ENCODE measurements at places on chromosomes 5 and 9.

GRCh38 chr5:80937584-80938356 is 22.4 kb upstream of the RASGRF2 start:
- no peak for DNase-seq

GRCh38 chr9:27601396-27601795 is 28.1 kb upstream of the C9orf72 start:
- DNase-seq = no peak

- no peak for DNase-seq
Observed at GRCh38 chr5:174732036-174733020, 7.9 kb downstream of the MSX2 start.

DNA sequence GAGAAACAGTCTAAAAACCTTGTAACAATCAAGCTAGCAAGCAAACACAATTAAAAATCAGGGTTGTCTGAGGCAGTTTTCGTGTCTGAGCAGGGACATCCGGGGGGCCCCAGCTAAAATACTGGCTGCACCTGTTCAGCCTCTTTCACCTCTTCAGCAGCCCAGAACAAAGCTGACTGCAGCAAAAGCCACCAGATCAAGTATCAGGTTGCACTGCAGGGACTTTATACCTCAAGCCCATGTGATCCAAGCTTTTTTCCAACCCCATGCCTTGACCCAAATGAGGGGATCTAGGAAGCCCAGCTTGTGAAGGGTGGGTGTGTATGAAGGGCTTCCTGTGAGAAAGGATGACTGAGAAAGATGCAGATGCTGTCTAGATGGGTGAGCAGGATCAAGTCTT is 133.4 kb downstream of the SEMA6A start:
- DNase-seq = no peak

- no peak for DNase-seq
Observed at GRCh38 chr9:8978334-8978733, 1178.8 kb upstream of the DMAC1 start.

DNA sequence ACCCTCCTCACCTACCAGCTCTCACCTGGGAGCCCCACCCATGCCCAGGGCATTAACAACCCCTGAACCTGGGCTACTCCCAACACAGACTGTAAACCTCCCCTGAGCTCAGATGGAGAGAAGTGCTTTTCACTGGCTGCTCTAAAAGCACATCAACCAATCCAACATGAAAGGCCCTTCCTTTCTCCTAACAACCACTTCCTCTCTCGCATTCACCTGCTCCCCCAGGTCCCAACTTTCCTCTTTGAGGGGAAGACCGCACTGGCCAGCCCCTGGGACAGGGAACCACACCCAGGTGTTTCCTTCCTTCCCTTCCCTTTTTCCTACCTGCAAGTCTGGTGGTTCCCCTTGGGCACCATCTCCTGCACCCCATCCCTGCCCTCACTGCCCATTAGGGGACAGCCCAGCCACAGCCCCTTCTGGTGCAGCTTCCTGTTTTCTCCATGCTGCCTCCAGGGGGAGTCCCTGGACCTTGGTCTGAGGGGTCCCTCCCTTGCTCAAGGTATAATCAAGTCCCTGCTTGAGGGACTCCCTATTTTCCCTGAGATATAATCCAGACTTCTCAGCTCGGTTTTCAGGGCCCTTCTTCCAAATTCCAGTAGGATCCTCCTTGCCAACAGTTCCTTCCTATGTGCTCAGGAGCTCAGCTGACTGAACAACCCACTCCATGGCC is 30.5 kb upstream of the DAB2IP start:
- no peak for DNase-seq

DNA sequence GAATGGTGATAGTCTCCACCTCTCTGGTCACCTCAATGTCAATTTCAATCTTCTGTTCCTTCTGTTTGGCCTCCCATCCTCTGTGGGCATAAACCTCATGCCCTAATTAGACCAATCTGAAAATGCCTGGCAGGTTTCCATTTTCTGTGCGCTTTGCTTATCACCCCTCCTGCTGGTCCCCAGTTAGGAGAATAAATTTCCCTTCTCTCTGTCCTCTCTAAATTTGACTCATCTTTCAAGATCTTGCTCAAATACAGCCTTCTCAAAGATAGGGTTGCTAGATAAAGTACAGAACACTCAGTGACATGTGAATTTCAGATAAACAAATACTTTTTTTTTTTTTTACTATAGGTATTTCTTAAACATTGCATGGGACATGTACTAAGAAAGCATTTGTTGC is 69.4 kb upstream of the CD180 start:
- no peak for DNase-seq

- DNase-seq = peak; percentile 96
Observed at GRCh38 chr9:694403-695154, 146.9 kb upstream of the DMRT1 start.

GRCh38 chr9:89172398-89172797 is 6.2 kb downstream of the SHC3 start:
- no peak for DNase-seq

DNA sequence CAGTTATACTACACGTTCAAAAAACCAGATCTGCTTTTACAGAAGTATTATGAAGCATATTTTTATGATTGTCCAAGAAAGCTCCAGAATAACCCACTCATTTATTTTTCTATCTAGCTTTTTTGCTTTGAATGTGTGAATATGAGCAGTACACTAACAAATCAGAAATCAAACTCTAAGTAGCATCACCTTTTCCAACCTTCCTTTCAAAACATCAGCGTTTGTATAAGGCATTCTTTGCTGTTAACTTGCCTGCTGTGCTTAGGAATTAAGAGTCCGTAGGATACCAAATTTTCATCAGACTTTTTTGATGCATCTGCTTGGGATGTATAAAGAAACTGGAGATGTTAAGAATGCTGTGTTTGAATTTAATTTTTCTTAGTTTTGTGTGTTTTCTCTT is 3.8 kb downstream of the TLE4 start:
- DNase-seq = no peak

Measured in mammary epithelial cell (primary cell).